ENCODE measurements at places on chromosomes 12 and 14.

DNA sequence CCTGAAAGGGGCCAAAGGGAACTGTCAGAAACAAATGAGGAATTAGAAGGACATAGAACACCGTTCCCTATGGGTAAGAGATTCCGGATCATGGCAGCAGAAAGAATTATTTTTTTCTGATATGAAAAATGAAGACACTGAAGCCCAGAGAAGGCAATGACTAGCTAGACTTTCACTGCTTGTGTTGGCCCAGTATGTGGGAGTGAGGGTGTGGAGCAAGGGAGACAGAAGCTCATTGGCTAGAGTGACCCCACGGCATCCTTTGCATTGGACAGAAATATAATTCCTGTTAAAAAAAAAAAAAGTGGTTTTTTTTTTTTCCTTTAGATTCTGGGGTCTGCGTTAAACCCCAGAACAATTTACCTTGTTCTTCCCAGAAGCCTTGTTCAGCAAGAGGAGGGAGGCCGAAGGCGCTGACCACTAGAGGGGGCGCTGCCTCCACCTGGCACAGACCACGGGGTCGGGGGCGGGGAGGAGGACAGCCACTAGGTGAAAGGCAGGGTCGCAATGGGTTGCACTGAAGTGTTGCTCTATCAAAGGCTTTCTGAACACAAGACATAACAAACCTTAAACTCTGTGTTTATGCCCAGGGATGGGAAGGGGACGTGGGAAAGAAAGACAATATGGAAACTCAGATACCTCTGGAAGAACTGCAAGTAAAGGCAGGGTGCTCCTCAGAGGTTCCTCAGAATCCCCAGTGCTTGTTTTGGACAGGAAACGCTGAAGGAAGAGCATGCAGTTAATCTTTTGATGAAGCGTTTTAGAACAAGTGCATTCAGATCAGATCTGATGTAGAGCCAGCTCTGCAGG is 156.8 kb downstream of the KCNA5 start:
- no peak for DNase-seq

GRCh38 chr14:94971750-94972149 is 185.6 kb downstream of the DICER1 start:
- DNase-seq = peak; percentile 7

DNA sequence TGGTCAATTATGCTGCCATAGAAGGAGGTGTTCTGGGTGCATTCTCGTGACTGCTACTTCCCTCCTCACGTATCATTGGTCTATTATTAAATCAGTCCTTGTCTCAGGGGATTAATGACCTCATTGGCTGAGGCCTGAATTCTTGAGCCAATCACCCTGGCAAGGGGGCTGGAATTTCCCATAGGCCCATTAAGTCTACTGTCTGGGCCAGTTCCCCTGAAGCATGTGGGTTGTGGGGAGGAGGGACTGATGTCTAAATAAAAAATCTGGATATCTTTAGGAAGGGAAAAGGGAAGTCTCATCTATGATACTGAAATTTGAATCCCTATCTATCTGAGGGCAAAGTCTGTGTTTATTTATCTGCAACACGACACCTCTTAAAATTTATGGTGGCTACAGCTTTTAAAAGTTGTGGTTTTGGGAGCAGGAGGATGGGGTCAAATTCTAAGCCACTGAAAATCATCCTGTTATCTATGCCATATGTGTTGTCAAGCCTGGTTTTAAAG is 71.9 kb downstream of the DYRK2 start:
- DNase-seq = peak; percentile 80

DNA sequence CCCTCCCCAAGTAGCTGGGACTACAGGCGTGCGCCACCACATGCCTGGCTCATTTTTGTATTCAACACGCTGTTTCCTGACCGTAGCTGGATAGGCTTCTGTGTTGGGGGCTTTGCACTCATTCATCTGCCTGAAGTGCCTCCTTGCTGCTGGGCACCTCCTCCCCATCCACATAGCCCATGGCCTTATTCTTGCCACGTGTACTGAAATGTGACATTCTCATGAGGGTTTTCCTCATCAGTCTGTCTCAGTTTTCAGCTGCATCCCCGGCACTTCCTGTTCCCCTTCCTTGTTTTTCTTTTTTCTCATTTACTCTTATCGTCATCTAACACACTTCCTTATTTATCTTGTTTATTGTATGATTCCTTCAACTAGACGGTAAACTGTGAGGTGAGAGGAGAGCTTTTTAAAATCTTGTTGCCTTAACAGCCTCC is 36.6 kb downstream of the RCOR1 start:
- DNase-seq = no peak

DNA sequence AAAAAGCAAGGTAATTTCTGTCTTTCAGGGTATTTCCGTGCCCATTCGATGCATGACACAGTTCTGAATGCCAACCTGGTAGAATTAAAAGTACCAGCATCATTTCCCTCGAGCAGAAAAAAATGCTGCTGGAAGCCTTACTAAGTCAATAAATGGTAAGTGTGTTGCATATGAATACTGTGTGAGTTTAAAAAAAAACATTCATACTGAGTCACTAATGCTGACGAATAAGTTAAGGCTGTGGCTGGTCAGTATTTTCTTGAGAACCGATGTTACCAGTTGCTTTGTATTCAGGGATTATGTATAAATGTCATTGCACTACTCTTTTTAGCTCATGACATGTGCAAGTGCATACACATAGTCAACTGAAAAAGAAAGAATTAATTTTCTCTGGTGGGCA is 710.2 kb downstream of the TRHDE start:
- peak; percentile 1 for DNase-seq

DNA sequence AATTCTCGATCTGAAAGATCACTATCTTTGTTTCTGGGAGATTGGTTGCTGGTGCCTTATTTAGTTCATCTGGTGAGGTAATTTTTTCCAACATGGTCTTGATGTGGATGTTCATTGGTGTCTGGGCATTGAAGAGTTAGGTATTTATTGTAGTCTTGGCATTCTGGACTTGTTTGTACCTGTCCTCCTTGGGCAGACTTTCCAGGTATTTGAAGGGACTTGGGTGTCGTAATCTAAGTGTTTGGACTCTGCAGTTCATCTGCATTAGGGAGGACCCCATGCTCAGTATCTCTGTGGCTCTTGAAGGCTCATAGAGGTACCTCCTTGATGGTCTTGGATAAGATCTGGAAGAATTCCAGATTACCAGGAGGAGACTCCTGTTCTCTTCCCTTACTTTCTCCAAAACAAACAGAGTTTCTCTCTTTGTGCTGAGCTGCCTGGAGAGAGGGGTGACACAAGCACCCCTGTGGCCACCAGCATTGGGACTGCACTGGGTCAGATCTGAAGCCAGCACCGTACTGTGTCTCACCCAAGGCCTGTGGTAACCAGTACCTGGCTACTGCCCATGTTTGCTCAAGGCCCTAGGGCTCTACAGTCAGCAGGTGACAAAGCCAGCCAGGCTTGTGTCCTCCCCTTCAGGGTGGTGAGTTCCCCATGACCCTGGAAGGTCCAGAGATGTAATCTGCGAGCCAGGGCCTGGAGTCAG is 5.3 kb downstream of the A2ML1 start:
- DNase-seq = no peak

DNA sequence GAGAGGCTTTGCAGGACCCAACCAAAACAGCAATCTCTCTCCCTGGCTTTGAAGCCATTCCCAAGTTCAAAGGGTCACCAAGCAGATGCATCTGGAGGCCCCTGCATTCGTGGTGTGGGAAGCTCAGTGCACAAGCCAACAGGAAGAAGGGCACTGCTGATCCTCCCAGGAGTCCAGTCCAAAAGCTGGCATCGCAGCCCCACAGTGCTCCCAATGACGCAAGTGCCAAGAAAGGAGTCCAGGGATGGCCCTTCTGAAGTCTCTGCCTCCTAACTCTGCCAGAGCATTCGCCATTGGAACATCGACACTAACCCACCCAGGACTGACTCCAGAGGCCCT is 25.1 kb downstream of the PXN start:
- DNase-seq = no peak

DNA sequence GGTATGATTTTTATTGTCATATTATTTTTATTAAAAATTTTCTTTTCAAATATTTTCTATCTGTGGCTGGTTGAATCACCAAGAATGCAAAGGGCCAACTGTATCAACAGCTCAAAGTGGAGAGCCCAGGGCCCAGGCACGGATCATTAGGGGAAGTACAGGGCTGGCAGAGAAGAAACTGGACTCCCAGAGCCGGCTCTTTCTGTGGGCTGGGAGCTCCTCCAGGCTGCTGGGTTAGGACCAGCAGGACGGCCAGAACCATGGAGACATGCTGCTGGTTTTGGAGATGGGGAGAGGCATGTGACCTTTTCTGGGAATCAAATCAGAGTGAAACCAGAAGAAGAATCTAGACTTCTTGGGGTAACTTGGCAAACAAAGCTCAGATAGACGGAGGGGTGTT is 220.5 kb downstream of the CACNA1C start:
- peak; percentile 58 for DNase-seq

GRCh38 chr12:17215759-17216570 is 610.0 kb upstream of the LMO3 start:
- DNase-seq = no peak

GRCh38 chr12:51950682-51951198 is 759 bp upstream of the ACVR1B start:
- no peak for DNase-seq

All from fibroblast of lung (primary cell).